ENCODE measurements at places on chromosomes 5 and 9.

DNA sequence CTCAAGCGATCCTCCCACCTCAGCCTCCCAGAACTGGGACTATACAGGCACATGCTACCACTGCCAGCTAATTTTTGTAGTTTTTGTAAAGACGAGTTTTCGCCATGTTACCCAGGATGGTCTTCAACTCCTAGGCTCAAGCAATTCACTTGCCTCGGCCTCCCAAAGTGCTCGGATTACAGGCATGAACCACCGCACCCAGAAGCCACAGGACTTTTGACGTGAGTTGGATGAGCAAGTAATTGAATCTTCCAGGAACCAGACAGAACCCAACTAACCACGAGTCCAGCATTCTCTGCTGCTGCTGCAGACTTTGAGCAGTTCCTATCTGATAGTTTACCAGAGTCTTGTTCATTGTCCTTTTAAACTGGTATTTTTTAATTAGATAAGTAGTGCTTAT lies 9.6 kb upstream of the ATP6V0E1 start:
- DNase-seq: no peak

DNA sequence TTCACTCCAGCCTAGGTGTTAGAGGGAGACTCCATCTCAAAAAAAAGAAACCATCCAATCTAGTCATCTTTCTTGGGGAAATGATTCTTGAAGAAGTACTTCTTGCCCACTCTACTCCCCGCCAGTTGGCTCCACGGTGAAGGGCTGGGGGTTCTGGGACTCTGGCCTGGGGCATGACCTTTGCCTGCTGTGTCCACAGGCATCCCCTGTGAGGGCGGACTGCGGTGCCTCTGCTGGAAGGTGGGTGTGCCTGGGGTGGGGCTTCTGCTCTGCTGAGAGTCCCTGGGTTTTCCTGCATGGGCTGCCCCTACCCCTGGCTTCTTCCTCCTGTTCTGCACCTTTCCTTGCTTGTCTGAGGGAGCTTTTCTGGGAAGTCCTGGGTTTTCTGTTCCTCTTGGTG lies 3.5 kb downstream of the TBC1D13 start:
- no peak for DNase-seq

GRCh38 chr5:109516390-109516789 lies 106.6 kb upstream of the PJA2 start:
- no peak for DNase-seq

DNA sequence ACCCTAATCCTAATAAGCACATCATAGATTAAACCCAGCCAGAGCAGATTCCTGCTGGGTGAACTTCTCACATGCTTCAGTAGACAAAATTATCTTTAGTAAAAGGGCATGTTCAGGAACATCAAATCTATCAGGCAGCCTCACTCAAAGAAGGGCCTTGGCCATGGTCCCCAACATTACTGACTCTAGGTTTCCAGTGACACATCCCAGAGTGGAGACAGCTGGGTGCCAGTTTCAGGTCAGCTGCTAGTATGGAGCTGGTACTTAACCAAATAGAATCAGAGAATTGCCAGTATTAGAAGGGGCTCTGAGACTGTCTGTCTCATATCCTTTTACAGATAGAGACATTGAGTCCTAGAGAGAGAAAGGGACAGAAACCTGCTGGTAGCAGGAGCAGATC lies 44.1 kb upstream of the GALNT10 start:
- no peak for DNase-seq

DNA sequence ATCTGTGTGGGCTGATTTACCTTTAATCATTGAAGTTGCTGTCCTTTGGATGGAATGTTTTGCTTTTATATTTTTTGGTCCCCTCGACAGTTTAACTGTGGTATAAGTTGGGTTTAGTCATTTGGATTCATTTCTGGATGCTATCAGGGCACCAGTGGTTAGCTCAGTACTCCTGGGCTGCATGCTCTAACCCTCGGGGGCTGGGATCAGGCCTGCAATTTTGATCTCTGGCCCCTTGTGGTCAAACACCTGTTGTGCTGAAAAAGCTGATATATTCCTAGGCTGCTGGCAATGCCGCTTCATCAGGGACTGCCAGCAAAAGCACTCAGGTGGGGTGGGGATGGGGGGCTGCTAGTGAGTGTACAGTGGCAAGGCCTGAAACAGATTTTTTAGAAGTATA lies 440.4 kb upstream of the RIOK2 start:
- no peak for DNase-seq

- DNase-seq: no peak
Measured at GRCh38 chr9:127521919-127522304, 70.6 kb downstream of the LRSAM1 start.

DNA sequence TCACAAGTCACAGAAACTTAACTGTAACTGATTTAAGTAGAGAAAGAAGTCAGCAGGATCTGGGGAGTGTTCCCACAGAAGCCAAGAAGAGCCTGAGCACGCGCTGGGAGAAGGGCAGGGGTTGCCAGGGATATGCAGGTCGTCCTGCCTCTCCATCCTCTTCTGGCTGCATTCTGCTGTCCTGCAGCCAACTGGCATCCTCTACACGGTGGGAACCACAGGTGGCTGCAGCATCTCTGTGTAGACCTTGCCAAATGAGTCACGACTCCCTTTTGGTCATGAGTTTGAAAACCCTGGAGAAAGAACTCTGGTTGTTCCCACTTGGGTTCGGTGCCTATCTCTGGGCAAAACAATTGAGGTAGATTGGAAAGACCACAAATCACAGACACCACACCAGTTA lies 38.4 kb upstream of the PCA3 start:
- no peak for DNase-seq

DNA sequence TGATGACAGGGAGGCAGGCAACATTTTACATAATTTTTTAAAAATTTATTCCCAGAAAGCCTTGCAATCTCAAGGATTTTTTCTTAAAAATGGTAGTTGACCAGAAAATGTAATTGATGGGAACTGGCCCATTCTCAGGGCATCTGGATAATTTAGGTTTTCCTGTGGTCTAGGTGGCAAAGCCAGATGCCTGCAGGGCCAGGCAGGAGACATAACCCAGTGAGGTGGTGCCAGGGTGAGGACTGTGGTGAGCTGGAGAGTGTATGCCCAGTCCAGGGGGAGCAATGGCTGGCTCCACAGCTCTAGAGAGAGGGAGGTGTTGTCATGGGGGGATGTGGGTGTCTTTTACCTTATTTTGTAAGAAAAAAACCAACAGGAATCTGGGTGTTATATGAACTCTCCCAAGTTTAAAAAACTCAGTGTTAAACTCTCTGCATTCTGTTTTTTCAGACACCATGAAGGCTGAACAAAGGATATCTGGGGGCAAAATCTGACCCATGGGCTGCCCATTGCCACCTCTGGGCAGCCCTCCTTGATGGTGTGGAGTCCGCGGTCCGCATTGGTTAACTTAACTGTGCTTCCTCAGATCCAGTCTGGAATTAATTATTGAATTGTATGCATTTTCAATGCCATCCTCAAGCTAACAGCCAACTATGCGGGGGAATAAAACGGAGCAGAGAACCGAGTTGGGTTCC lies 43.9 kb downstream of the BOD1 start:
- no peak for DNase-seq

DNA sequence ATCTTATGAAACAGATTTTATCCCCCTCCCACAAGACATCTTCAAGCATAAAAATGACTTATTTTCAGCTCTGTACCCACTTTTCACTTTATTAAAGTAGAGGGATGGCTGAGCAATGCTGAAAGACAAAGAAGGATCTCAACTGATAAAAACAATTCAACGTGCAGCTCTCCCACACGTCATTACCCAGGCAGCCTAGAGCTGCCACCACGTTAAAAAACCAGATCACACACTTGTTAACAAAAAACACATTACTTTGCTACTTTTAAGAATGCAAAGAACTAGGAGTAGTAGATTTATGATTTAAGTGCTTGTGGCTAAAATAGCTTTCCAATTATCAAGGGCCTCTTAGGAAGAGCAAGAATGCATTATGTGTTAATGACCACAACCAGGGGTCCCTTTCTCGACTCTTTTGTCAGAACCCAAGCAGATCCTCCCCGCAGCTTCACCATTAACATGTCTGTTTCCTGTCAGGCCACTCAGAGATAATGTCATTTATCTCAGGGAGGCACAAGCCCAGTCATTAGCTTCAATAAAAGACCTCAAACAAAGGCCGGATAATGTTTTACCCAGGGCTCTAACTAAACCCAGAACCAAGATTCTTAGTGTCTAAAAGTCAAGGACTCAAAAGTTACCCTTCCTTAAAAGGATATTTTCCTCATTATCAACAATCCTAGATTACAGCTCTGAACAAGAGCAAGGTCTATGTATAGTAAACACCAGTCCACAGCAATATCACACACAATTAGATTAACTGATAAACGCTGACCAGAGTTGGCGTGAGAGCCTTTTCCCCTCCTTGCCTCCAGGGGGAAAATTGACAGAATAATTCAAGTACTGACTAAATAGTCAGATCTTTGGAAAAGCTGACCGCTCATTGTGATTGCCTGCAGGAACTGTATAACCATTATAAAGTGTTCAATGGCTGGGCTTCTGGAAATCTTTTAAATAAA lies 7.5 kb downstream of the ZNF608 start:
- no peak for DNase-seq

DNA sequence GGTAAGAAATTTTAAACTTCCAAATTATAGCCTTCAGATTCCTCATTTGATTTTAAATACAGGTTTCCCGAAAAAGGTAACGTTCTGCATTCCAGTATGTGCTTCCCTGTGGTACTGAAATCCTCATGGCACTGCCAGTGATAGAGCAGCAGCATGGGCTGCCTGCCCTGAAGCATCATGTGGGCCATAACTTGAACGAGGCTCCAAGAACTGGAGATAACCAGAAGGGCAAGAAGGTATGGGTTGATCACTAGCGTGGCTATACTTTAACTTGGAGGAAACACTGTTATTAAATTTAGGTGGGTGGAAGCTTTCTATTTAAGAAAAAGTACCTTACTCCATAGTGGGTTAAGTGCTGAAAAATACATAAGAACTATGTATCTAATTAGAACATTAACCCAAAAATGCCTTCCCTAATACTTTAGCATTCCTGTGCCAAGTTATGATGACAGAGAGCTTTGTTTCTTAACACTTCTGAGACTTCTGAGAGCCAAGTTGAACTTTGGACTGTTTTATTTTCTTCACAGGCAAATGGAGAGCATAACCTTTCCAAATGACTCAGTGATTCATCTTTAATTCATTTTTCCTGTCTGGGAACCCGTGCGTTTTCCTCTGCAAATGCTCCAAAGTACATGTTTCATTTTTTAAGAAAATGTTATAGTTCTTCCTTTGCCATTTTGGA lies 191.5 kb upstream of the GNA14 start:
- DNase-seq: no peak

DNA sequence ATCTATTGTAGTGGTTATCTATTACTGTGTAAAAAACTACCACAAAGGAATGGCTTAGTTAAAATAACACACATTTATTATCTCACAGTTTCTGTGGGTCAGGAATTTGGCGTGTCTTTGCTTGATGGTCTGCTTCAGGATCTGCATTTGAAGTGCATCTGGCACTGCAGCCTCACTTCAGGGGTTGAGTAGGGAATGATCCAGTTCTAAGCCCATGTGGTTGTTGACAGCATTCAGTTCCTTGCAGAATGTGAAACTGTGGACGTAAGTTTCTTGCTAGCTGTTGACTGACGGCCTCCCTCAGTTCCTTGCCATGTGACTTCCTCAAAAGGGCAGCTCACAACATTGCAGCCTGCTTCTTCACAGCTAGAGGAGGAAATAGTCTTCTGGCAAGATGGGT lies 2.1 kb upstream of the OGN start:
- no peak for DNase-seq

DNA sequence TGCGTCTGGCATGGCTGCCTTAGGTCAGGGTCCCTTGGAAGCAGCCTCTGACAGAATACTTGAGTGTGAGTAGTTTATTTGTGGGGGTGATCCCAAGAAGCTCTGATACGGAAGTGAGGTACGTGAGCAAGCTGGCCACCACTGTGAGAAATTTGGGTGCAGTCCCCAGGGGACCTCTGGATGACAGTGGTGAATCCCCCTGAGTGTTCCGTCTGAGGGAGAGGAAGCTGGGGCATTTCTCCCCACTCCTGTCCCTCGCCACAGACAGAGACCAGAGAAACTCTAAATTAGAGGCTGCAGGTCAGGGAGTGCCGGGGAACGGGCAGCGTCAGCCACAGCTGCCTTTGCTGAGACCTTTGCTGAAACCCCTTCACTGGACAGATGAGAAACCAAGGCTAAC lies 155.9 kb upstream of the COL5A1 start:
- DNase-seq: no peak

GRCh38 chr9:85414390-85414789 lies 327.4 kb downstream of the AGTPBP1 start:
- DNase-seq: no peak

DNA sequence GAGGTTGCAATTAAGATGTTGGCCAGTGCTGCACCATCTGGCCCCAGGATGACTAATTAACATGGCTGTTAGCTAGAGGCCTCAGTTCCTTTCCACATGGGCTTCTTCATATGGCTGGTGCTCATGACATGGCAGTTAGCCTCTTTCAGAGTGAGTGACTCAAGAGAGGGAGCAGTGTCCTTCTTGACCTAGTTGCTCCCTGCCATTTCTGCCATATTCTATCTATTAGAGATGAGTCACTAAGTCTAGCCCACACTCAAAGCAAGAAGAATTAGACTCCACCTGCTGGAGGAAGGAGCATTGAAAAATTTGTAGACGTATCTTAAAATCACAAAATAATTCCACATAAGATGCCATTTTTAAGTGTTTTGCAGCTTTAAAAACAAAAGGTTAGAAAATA lies 651.2 kb upstream of the CCNG1 start:
- DNase-seq: no peak

DNA sequence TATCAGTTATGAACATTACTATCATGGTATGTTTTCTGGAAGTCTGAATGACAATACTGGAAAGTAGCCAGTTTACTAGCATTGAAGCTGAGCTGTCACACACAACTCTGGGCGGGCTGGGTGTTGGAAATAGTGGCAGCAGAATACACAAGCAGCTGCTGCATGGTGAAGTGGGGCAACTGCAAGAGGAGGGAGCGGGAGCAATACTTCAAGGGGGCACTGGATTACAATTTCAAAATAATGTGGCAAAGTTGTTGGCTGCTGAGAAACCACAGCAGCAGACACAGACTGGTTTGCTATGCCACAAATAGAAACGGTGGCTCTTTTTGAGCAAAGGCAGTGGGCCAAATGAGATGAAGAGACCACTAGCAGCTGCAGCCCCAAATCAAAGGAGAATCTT lies 350.2 kb downstream of the KIAA0825 start:
- no peak for DNase-seq

GRCh38 chr5:163379298-163380155 lies 57.9 kb upstream of the CCNG1 start:
- DNase-seq: no peak

- no peak for DNase-seq
Measured at GRCh38 chr5:143033535-143034250, 263.5 kb downstream of the ARHGAP26 start.

GRCh38 chr5:172853355-172853975 lies 19.4 kb downstream of the ERGIC1 start:
- no peak for DNase-seq
